ENCODE measurements at places on chromosomes 11 and 22. TPM values are rescaled to one million over a fixed set of nuclear protein-coding genes. Genes with fewer than 3 reads are reported as not detected.
A peak's percentile ranks its signal among the peaks of the same experiment; 100 is the strongest.

- H3K27ac ChIP-seq: peak overlapping the region; percentile 99
- H3K4me1 ChIP-seq: peaks cover 67% of the 10 kb centered on the region
- DNase-seq: peak; percentile 87
- H3K36me3 ChIP-seq: no peaks in the 10 kb centered on the region
These were observed 3.8 kb downstream of the RSPH14 start for GRCh38 chr22:23137905-23138561.

OR4S2 gene
- polyA plus RNA-seq: not detected

- H3K4me3 ChIP-seq: no peak overlapping the region
- no peaks in the 10 kb centered on the region for H3K27me3 ChIP-seq
- no peaks in the 10 kb centered on the region for H3K36me3 ChIP-seq
- peaks cover 51% of the 10 kb centered on the region for H3K4me1 ChIP-seq
- DNase-seq: no peak
These were observed 11.7 kb downstream of the MIAT start for GRCh38 chr22:26669060-26669481.

MS4A15 gene
- polyA plus RNA-seq: not detected

BTBD18 gene
- not detected for polyA plus RNA-seq
